ENCODE measurements at places on chromosomes 6 and 20.

DNA sequence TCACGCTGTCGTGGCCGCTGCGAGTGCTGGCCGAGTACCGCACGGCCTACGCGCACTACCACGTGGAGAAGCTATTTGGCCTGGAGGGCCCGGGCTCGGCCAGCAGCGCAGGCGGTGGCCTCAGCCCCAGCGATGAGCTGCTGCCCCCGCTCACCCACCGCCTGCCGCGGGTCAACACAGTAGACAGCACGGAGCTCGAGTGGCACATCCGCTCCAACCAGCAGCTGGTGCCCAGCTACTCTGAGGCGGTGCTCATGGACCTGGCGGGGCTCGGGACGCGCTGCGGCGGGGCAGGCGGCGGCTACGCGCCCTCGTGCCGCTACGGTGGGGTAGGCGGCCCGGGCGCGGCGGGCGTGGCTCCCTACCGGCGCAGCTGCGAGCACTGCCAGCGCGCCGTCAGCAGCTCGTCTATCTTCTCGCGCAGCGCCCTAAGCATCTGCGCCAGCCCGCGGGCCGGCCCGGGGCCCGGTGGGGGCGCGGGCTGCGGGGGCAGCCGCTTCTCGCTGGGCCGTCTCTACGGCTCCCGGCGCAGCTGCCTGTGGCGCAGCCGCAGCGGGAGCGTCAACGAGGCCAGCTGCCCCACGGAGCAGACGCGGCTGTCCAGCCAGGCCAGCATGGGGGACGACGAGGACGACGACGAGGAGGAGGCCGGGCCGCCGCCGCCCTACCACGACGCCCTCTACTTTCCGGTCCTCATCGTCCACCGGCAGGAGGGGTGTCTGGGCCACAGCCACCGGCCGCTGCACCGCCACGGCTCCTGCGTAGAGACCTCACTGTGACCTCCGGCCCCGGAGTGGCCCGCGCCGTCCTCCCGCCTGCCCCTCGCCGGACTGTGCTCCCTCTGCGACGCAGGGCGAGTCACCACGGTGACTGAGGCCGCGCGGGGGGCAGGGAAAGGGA is 5.7 kb downstream of the TMEM151B start:
- DNase-seq, result peak; percentile 25

DNA sequence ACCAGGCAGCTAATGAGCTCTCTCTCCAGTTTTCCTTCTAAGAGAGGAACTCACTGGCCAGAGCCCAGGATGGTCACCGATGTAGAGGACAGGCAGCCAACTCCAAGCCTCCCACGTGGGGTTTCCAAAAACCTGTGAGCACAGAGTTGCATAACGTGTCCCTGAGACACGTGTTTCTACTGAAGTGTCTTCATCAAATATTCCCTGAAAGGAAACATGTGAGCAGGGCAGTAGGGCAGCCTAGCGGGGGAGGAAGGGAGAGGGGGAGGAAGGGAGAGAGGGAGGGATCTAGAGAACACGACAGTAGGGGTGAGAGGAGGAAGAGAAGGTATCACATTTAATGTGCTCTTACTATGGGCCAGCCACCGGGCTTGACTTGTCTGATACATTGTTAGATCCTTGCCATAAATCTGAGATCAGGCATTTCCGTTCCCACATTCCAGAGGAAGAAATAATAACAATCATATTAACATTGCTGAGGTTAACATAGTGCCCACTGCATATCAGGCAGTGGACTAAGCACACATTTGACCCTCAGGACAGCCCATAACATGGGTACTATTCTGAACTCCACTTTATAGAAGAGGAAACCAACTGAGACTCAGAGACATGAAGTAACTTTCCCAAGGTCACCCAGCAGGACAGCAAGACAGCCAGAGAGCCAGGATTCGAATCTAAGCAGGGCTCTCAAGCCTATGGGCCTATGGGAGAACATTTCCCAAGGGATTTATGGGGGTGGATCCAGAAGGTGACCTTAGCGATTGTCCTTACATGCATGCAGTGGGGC is 4.5 kb upstream of the SYS1 start:
- no peak for DNase-seq

DNA sequence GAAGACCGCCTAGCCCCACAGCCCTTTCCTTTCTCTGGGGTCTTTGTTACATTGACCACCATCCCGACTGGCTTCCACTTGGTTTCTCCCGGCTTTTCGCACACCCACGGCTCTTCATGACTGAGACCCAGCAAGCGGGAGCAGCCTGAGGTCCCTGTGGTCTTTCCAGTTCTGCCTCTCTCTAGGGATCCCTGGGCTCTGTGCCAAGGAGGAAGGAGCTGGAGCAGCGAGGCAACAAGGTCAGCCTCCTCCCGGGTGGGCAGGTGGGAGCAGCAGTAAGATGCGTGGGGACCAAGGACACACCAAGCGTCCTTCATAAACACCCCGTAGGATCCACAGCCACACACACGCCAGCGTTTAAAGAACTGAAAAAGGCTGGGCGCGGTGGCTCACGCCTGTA is 29.6 kb upstream of the MRGBP start:
- no peak for DNase-seq

GRCh38 chr6:167896648-167897047 is 69.9 kb downstream of the AFDN start:
- no peak for DNase-seq

- DNase-seq, result no peak
Measured at GRCh38 chr6:132973514-132973993, 159.2 kb downstream of the RPS12 start.
